Stimulated activated CD4-positive, alpha-beta T cell treated with anti-CD3 and anti-CD28 coated beads, Interleukin-12 subunit alpha, Interleukin-12 subunit beta, amount 100 ng/mL, for 4 hours (primary cell): ENCODE measurements at places on chromosomes 2 and 18.

- no peak for DNase-seq
These were observed 33.8 kb downstream of the GREB1 start for GRCh38 chr2:11567631-11568031.

DNA sequence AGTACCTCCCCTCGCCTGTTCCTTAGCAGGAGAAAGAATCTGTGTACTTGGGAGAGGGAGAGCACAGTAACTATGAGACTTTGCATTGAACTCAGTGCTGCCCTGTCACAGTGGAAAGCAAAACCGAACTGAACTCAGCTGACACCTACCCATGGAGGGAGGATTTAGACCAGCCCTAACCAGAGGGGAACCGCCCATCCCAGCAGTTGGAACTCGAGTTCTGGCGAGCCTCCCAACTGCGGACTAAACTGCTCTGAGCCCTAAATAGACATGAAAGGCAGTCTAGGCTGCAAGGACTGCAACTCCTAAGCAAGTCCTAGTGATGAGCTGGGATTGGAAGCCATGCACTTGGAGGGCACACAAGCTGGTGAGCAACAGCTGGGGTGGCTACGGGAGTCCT, 110.4 kb downstream of the GRB14 start:
- no peak for DNase-seq

DNA sequence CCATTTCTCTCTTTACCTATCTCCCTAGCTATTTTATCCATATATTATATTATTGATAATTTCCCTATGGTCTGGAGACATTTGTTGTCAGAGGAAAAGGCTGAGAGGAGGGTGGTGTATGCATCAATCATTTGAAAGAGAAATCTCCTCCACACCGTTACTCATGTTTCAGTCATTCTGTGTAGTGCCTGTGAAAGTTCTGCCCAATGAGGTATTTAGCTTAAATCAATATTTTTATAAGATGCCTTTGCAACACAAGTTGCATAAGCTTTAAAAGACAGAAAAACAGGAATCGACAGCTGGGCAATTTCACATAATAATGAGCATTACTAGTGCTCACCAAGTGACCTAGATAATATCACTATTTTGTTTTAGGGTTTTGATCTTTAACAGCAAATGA, 363.7 kb upstream of the FSIP2 start:
- no peak for DNase-seq

DNA sequence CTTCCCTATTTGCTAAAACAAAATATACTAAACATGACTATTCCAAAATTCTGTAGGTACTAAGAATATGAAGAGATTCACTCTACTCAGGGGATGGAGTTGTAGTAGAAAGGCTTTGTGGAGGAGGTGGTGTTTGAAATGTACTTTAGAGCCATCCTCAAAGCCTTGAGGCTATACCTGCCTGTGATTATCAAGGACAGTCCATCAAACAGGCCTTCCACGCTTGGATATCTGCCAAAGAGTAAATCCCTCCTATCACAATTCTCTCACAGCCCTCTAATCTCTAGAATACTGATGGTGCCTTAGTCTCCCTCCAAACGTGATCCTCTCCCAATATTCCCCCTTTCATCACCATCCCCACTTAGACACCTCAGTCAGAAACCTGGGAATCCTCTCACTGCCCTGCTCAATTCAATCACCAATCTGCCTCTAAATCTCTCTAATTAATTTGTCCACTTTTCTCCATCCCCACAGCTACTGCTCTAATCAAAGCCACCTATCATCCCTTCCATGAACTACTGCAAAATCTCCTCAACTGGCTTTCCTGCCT, 13.1 kb downstream of the SOS1 start:
- DNase-seq, result no peak

DNA sequence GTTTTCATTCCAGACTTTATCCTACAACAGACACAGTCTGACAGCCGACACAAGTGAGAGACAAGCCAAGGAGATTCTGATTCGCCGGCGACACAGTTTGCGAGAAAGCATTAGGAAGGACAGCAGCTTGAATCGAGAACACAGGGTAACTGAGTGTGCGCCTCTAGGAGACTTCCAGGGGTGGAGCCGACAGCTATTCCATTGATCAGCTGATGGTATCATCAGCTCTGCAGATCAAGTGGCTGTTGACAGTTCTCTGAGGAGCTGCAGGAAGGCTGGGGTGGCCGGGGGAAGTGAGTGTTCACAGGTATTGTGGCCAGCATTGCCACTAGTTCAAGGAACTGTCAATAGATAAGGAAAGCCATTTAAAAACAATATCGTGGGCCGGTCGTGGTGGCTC, 57.3 kb upstream of the TMEM182 start:
- DNase-seq, result no peak

GRCh38 chr18:22558945-22559385, 141.2 kb upstream of the CTAGE1 start:
- DNase-seq, result no peak

- no peak for DNase-seq
These were observed 73.0 kb downstream of the MYO1B start for GRCh38 chr2:191318037-191318728.

- no peak for DNase-seq
These were observed 458 bp downstream of the CXXC1 start for GRCh38 chr18:50287028-50287440.

GRCh38 chr2:29562896-29563295, 358.5 kb downstream of the ALK start:
- no peak for DNase-seq

- peak; percentile 42 for DNase-seq
These were observed at the start of gene TMEFF2 for GRCh38 chr2:192194866-192195547. Gene TMEFF2, minus strand, starts transcription at chr2:192194933. Its CDS starts 409 bp downstream, at chr2:192194524.
